AG10803 (cell line): ENCODE measurements at places on chromosomes 6 and 20.
A peak's percentile ranks its signal among the peaks of the same experiment; 100 is the strongest.

GRCh38 chr6:41370488-41371111 is 35.2 kb downstream of the NCR2 start:
- DNase-seq, result no peak

DNA sequence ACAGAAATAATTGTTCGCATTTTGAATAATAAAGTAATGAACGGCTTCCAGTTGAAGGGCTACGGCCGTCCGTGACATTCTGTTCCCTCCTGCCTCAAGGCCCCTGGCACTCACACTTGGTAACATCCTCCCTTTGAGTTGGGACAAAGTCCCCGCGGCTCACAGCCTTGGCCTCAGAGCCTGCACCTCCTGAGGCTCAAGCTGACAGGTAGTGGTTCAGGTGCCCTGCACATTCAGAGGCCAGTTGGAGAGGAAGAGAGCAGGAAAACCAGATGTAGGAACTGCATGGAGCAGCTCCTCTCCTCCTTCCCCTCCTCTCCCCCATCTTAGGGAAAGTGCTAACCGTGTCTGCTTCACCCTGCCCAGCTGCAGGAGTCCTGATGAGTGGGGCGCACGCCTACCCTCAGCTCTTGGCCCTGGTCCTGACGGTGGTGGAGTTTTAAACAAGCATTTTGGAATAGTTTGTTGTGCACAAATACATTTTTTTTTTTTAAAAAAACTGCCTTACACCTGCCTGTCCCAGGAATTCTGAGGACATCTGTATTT is 393.1 kb downstream of the SMOC2 start:
- no peak for DNase-seq

DNA sequence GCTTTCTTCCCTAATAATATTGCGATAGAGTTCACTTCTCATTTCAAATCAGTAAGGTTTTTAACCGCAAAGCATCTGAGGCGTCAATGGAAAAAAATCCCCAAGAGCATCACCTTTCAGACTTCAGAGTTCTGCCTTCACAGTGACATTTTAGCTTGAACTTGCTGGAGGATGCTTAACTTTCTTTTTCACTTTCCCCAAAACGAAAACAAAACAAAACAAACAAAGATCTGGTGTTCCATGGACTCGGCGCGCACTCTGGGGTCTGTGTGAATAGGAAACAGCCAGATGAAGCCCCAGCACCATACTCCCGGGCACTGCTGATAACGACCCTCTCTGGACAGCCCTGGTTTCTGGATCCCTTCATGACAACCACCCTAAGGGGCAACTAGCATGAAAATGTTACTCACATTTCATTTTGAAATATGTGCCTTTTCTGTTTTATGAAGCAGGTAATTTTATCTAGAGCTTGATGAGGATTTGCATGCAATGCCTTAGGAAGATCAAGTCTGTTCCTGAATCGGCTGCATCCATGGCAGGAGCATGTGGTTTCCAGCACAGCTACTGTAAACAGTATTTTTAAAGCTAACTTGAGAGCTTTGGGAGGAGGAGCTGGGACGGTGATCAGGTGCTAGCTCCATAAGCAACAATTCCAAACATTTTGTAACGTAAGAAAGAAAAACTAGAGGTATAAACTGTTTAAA is 44.5 kb downstream of the RAMACL start:
- DNase-seq, result no peak

- no peak for DNase-seq
Observed at GRCh38 chr6:10028222-10028621, 386.7 kb downstream of the TFAP2A start.

GRCh38 chr6:49522710-49523593 is 23.2 kb downstream of the GLYATL3 start:
- no peak for DNase-seq

GRCh38 chr20:10240655-10241054 is 22.0 kb downstream of the SNAP25 start:
- no peak for DNase-seq

GRCh38 chr6:84514089-84514971 is 250.1 kb downstream of the TBX18 start:
- DNase-seq, result no peak

GRCh38 chr6:100115407-100116101 is 121.5 kb upstream of the MCHR2 start:
- peak; percentile 67 for DNase-seq

- no peak for DNase-seq
Observed at GRCh38 chr20:49858076-49858585, 45.5 kb downstream of the SLC9A8 start.

- DNase-seq, result peak; percentile 87
Observed at GRCh38 chr20:47789764-47790579, 4.7 kb upstream of the SULF2 start.

GRCh38 chr6:162873537-162873936 is 145.8 kb downstream of the PACRG start:
- DNase-seq, result peak; percentile 12

DNA sequence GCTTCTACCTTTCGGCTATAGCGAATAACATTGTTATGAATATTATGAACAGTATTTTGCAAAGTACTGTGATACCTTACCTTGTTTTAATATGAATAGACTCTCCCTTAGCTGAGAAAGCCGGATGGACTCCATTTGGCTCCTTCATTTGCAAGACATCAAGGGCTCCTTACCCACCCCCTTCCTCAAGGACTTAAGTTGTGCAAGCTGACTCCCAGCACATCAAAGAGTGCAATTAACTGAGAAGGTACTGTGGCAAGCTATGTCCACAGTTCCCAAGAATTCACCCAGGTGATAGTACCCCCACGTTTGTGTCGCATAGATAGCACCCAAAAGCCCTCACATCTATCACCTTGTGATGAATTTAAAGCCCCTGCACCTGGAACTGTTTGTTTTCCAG is 11.2 kb downstream of the CST5 start:
- no peak for DNase-seq

DNA sequence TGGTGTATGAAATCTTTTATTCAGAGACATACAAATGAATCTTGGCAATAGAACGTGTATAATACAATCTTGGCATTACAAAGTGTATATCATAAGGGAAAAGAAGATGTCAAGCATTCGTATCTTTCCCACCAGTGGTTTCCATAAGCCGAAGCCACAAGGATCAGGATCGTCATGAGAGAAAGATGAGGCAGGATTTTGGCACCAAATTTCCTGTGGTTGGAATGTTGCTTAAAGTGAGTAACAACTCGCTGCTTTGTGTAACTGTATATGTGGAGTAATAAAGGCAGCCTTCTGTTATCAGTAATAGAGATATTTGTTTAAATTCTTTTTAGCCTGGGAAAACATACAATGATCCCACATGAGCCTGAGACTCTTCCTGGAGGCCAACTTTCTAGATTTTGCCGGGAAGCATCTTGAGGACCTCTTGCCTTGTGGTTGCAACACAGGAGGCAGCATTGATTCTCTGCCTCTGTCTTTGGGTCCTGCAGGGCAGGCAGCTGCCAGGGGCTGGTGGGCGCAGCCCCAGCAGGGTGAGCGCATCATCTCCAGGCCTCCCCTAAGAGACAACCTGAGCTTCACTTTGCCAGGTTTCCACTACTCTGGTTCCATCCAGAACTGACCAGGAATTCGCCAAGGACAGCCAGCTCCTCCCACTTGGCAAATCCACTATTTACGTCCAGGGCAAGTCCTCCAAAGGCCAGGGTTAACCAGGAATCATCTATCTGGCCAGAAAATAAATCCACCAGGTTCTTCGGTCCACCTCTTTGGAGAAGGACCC is 230.9 kb upstream of the SULF2 start:
- DNase-seq, result peak; percentile 98

- no peak for DNase-seq
Observed at GRCh38 chr6:89623749-89624148, 14.8 kb downstream of the LYRM2 start.

DNA sequence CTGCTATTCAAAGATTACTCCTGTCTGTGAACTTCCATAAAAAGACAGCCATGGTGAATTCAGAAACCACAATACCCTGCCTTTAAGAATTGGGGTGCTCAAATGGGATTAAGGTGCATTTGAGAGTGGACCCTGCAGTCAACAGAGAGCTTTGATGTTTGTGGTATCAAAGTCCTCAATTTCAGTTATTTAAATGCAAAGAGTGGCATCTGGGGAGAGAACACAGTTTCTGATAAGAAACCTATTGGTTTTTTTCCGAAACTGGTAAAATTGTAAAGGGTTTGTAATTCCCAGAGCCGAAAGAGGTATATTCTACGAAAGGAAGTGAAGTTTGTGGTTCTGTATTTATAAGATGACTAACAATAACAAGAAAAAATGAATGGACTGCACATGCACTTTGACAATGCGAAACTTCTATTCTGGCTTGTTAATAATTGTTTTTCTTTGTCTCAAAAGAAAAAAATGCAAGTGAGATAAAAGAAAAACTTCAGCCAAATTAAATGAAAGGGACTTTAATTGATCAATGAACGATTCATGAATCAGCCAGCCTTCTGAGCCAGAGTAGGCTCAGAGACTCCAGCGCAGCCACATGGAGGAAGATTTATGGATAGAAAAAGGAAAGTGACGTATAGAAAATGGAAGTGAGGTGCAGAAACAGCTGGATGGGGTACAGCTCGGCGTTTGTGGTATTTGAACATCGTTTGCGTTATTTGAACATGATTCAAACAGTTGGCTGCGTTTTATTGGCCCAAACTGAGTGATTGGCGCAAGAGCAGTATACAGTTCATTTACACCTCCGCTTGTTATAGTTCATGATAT is 70.5 kb upstream of the DUSP22 start:
- DNase-seq, result peak; percentile 37

GRCh38 chr6:140380427-140381218 is 1006.2 kb upstream of the CITED2 start:
- DNase-seq, result peak; percentile 91

GRCh38 chr6:17197607-17198006 is 83.6 kb upstream of the RBM24 start:
- no peak for DNase-seq

DNA sequence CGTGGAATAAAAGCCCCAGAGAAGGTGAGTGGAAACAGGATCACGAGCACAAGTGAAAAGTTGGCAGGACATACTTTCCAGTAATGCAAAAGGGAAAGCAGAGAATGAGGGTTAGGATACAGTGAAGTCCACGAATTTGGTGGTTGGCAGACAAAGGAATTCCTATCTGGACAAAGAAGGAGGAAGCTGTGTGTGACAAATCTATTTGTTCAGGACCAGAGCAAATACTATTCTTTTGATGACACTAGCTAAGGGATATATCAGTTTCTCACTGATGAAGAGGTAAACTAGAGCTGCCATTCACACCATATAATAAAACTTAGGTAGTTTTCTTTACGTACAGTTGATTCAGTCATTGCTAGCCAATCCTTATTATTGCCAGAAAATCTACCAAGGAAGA is 156.8 kb upstream of the GRIK2 start:
- DNase-seq, result no peak

DNA sequence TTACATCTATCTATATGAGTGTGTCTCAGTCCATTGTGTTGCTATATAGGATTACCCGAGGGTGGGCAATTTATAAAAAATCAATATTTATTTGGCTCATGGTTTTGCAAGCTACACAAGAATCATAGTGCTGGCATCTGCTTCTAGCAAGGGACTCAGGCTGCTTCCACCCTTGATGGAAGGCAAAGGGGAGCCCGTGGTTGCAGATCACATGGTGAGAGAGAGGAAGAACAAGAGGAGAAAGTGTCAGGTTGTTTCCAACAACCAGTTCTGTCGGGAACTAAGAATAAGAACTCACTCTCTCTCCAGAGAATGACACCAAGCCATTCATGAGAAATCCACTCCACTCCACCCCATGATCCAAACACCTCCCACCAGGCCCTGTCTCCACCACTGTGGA is 48.2 kb upstream of the TENT5A start:
- DNase-seq, result no peak

DNA sequence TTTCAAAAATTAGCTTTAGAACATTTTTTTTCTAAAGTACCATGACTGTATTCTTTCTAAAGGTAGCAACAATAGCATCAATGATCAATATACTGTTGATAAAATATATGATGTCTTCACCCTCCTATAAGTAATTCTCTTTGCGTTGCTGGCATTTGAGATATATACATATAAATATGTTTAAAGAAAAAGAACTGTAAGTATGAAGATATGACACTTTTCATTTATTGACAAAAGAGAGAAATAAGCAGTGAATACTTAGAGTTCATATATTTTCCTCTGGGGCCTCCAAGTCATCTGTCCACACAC is 49.4 kb upstream of the SCGN start:
- DNase-seq, result no peak

GRCh38 chr20:32509639-32510066 is 75.5 kb downstream of the NOL4L start:
- no peak for DNase-seq

- DNase-seq, result no peak
Observed at GRCh38 chr20:49308875-49309274, 31.0 kb upstream of the ZNFX1 start.

DNA sequence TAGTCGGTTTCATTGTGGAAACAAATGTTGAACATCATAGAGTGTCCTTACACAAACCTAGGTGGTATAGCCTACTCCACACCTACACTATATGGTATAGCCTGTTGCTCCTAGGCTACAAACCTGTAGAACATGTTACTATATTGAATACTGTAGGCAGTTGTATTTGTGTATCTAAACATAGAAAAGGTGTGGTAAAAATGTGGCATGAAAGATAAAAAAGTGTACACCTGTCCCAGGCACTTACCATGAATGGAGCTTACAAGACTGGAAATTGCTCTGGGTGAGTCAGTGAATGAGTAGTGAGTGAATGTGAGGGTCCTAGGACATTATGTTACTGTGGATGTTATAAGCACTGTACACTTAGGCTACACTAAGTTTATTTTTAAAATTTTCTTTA is 103.0 kb downstream of the ZFAND3 start:
- no peak for DNase-seq

GRCh38 chr6:105492706-105493673 is 90.1 kb upstream of the PREP start:
- no peak for DNase-seq

DNA sequence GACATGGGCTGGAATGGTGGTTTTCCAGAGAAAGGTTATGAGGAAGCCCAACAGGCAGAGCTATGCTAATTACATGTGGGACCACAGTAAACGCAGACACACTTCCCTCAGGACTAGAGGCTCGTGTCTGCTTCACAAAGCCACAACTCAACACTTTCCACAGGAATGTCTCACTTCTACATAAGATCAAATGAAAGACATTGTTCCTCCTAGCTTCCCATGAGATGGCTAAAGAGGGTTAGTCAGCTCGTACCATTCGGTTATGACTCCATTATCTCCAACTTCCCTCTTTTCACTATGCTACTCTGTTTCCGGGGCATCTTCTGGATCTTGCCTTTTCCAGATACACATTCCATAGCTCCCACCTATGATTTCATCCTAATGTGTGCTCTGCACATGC is 29.1 kb upstream of the ZC3H12D start:
- DNase-seq, result peak; percentile 16

DNA sequence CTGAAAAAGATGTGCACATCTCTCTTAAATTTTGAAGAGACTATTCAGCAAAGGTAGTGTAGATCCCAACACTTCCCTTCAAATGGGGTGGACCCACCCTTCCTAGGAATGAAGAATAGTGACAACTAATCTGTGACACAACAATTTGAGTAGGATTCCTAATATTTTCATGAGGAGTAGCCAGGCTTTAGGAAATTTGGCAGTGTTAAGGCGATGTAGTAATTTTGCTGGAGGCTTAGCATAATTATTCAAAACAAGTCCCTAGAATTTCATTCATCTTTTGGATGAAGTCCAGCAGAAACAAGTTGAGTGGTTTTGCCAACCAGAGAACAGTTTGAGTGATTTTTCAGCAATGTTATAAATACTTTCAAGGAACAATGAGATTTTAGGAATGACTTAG is 52.4 kb downstream of the ELOVL4 start:
- DNase-seq, result peak; percentile 29
